ENCODE measurements at places on chromosomes 2 and 18. TPM values are rescaled to one million over a fixed set of nuclear protein-coding genes. Genes with fewer than 3 reads are reported as not detected.

PAX3 gene
- total RNA-seq, result 135 TPM

GAD1 gene
- total RNA-seq, result 154 TPM

SGPP2 gene
- 3.1 TPM for total RNA-seq

FABP1 gene
- 1.1 TPM for total RNA-seq

POTEC gene
- total RNA-seq, result 0.09 TPM

RAD51AP2 gene
- total RNA-seq, result 0.54 TPM

ATG4B gene
- total RNA-seq, result 57.4 TPM

APCDD1 gene
- 41.6 TPM for total RNA-seq

ATG16L1 gene
- 36.7 TPM for total RNA-seq

LYG2 gene
- total RNA-seq, result not detected

PPP1CB gene
- 185 TPM for total RNA-seq
